Renal cortical epithelial cell (primary cell): ENCODE measurements at places on chromosomes 13 and 19. TPM values are rescaled to one million over a fixed set of nuclear protein-coding genes. Genes with fewer than 3 reads are reported as not detected.

DNA sequence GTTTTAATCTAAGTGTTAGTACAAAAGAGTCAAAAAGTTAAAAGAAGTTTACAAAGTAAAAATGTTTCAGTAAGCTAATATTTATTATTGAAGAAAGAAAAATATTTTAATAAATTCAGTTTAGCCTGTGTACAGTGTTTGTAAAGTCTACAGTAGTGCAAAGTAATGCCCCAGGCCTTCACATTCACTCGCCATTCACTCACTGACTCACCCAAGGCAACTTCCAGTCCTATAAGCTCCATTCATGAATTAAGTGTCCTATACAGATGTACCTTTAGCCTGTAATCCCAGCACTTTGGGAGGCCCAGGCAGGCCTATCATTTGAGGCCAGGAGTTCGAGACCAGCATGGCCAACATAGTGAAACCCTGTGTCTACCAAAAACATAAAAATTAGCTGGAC is 24.1 kb upstream of the AKAP11 start:
- peak; percentile 15 for DNase-seq

DNA sequence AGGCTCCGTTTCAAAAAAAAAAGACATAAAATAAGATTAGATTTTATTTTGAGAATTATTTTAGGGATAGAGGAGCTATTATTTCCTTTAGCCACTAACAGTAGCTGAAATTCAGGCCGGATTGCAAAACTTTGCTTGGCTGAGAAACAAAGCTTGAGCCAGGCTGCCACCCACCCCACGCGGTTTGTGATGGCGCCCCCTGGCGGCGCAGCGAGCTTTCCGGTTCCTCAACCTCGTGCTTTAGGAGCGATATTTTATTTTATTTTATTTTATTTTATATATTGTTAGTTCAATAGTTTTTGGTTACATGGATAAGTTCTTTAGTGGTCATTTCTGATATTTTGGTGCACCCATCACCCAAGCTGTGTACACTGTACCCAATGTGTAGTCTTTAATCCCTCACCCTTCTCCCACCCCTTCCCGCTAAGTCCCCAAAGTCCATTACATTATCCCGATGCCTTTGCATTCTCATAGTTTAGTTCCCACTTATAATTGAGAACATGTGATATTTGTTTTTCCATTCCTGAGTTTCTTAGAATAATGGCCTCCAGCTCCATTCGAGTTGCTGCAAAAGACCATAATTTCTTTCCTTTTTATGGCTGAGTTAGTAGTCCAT is 19.8 kb upstream of the CEACAM4 start:
- DNase-seq = no peak

DNA sequence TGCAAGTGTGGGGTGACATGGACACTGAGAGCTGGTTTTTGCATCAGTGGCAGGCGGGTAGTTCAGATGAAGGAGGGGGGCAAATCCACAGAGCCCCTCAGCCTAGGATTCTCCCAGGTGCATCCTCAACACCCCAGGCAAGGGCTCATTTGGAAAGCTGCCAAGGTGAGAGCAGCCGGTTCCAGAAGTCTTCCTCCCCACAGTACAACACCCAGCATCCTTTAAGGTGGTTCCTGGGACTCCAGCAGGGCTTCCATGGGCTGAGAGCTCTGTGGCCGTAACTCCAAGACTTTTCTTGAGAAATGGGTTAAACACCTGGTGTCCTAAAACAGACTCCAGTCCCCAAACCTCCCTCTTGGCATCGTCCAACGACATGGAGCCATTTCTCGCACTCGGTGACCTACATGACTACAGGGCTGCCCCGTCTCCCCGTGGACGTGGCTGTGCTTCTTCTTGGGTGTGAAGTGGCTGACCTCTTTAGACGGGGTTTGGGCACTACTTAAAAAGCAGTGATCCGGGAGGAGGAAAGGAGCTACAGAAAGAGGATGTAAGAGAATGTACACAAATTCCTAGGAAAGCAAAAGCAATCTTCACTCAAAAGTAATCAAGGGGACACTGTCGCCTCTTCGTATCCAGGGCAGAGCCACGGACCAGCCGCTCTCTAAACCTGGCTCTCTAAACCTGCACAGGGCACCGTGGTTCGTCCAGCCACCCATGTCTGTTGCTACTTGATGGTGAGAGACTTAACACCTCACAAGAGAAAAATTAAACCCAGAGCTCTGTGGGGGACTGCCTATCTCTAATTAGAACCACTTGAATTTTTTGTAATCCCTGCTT is 25.5 kb downstream of the RANBP3 start:
- DNase-seq = no peak

The PCDH9 gene
- total RNA-seq = 0.52 and 4.6 TPM in 2 replicates

DNA sequence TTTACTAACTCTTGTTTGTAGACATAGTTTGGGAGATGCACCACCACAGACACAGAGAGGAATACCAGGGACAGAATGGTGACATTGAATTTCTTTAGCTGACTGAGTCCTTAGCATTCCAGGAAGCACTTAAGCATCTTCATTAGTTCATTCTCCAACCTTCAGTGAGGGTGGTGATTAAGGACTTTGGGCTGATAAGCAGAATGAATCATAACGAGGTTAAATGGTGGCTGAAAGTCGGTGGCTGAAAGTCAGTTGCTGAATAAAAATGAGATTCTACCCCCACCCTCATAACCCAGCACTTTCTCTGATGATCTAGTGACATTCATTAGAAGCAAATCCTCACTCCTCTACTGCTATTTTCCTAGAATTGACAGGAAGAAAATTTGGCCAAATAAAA is 10.6 kb downstream of the PCDH8 start:
- DNase-seq = no peak

The SIGLEC14 gene
- not detected in 2 replicates for total RNA-seq

The CYP2B6 gene
- 0.05 TPM in 1 of 2 replicates, not detected in the other for total RNA-seq

DNA sequence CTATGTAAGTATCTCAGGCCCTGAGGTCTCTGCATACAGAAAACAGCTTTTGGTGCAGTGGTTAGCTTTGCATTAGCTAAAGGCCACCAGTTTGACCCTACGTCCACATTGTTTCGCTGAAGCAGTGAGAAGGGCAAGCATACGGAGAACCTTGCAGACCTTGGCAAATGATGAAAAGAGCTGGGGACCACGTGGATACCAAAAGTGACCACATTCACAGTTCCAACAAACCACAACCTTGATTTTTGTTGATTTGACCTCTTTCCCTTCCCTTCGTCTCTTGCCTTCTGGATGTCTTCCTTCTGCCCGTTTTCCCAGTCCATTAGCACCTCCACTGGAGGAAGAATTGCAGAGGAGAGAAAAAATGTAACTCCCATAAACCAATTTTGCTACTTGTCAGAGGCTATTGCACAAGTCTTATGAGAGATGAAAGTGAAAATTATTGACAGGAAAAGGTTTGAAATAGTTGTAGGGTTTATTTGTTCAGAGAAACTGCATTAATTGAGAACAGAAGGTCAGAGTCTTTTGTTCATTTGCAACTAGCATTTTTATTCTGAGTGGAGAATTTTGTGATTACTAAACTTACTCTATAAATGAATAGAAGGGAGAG is 293.9 kb upstream of the HTR2A start:
- DNase-seq = no peak

- no peak for DNase-seq
Observed at GRCh38 chr13:31334994-31335557, 135.3 kb downstream of the B3GLCT start.

DNA sequence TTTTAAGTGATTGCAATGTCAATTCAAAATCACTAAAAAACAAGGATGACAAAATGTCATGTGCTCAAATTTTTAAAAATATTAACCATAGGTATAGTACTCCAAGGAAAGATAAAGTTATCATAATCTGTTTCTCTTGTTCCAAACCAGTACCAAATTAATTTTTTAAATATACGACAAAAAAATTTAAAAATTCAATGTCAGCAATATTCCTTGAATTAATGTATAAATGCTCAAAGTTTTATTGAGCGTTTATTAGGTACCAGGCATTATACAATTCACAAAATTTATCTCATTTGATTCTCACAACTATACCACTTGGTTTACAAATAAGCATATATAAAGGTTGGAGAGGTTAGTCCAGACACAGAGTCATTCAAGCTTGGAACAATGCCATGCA is 64.7 kb downstream of the MYCBP2 start:
- DNase-seq = no peak

GRCh38 chr19:38850976-38851621 is 1.3 kb upstream of the HNRNPL start:
- DNase-seq = no peak

DNA sequence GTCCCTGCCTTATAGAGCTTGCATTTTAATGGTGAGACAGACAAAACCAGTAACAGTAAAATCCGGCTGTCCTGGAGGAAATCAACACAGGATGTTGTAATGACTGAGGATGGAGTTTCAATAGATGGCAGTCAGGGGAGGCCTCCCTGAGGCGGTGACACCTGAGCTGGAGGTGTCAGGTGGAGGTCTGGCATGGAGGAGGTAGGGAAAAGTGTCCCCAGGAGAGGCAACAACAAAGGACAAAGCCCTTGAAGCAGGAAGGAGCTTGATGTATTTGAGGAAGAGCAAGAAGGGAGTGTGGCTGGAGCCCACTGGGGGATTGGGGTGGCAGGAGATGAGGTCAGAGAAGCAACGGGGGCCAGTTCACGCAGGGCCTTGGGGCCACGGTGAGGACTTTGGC is 7.8 kb downstream of the GRIN2D start:
- no peak for DNase-seq

The ZNF432 gene
- 6.6 and 18.1 TPM in 2 replicates for total RNA-seq

The IZUMO1 gene
- not detected in 2 replicates for total RNA-seq

DNA sequence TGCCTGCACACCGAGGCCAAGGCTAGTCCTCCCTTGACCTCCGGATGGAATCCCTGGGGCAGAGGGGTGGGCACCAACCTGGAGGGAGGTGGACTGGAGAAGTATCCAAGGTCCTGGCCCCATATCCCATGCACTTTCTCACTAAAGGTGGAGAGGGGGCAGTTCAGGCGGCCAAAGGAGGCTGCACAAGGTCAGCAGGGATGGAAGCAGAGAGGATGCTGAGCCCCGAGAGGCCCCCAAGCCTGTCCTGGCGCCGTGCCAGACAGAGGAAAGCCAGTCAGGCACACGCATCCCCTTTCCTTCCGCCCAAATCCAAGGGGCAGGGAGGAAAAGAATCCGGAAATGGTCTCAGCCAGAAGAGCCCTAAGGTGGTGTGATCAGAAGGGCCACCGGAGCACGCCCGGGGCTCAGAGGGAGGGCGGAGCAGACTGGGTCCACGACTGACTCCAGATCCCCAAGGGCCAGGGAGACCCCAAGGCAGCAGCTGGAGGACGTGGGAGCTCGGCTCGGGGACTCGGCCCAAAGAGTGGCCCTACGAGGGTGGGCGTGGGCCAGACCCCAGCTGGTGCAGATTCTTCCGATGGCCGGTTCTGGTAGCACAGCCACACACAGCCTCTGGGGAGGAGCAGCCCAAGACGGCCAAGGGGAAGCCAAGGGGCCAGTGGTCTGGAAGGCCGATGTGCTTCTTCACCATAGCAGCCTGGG is 60.0 kb downstream of the MLLT1 start:
- no peak for DNase-seq

DNA sequence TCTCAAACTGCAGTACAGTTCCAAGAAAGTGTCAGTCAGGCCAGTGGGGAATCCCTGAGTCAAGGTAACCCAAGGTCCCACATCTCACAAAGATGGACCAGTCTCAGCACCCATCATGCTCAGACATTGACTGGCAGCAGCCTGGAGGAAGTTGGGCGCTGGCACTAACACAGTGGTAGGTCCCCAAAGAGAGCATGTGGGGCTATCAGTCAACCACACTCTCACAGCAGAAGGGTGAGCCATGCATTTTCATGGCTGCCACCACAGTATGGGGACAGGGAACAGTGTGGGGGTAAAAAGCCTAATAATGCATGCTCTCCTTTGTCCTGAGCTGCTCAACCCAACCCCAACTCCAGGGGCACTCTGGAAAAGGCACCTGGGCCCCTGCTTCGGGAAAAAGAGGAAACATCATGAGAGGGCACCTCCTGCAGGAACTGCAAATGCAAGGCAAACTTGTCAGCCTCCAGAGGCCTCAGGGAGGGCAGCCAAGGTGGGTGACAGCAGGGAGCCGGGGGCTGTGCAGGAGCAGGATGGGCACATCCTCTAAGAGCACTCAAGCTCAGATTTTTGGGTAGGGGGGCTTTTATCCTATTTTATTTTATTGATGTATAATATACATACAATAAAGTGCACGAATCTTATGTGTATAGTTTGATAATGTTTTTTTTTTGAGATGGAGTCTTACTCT is 9.5 kb upstream of the PLEKHF1 start:
- DNase-seq = no peak

DNA sequence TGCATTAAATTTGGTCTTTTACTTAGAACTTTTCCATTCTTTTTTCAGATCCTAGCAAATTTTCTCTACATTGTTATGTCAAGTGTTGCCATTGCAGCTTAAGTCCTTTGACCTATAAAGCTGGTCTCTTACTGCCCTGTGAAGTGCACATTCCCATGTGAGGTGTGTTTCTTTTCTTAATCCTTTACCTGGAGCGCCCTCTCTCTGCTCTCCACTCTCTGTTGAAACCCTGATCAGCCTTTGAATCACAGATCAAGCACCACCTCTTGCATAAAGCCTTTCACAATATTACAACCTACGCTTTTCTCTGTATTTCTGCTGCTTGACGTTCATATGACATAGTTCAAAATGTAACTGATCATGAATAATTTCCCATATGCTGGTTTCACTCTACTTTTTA is 84.8 kb downstream of the PCDH17 start:
- DNase-seq = peak; percentile 30

The APC2 gene
- 0.05 TPM in 1 of 2 replicates, not detected in the other for total RNA-seq

The EPN1 gene
- 42.4 and 248 TPM in 2 replicates for total RNA-seq

GRCh38 chr19:45768655-45768983 is 433 bp downstream of the SIX5 start:
- DNase-seq = no peak

GRCh38 chr13:95185851-95186250 is 115.4 kb downstream of the ABCC4 start:
- no peak for DNase-seq

The REX1BD gene
- 30.2 and 62.2 TPM in 2 replicates for total RNA-seq

The ZNF799 gene
- 11.7 and 12.3 TPM in 2 replicates for total RNA-seq

The GPR12 gene
- not detected in 2 replicates for total RNA-seq

GRCh38 chr19:10288662-10289166 is 1.0 kb upstream of the ICAM5 start:
- no peak for DNase-seq

DNA sequence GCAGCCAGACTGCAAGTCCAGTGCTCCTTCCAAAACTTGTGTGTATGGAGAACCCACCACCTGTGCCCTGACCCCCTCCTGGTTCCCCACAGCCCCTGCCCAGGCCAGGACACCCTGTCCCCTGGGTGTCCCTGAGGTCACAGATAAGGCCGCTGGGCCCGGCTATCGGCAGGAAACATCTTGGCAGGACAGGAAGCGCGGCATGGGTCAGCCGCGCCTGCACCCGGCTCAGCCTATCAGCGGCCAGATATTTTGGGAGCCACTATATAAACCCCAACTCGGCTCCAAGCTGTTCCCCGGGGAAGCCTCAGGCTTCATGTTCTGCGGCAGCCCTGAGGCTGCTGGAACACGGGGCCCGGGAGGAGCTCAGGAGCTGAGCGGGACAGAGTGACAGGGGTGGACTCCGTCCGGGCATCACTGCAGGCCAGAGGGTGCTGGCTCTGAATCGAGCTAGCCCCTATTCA is 60.8 kb downstream of the AP1M1 start:
- no peak for DNase-seq

The EDNRB gene
- total RNA-seq = 0.25 and 0.35 TPM in 2 replicates

The CD79A gene
- total RNA-seq = 0.10 TPM in 1 of 2 replicates, not detected in the other
